ENCODE measurements at places on chromosomes 3 and 15.

DNA sequence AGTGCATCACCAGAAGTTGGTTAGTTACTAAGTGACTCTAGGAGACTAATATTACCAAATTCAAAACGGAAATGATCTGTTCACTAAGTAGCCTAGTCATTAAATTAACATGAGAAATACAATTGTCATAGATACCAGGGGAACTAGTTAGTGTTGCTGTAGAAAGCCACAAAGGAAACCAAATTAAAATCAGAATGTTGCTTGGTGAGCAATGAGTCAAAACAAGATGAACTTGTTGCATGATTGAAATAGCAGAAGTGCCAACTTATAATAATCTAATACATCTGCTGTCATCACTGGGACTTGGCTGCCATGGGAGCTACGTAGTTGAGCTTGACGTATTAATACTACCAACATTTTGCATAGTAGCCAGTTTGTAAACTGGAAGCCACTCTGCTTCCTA lies 458.1 kb downstream of the DIPK2A start:
- no peak for DNase-seq

GRCh38 chr15:99145778-99146177 lies 40.9 kb downstream of the SYNM start:
- DNase-seq, result no peak

DNA sequence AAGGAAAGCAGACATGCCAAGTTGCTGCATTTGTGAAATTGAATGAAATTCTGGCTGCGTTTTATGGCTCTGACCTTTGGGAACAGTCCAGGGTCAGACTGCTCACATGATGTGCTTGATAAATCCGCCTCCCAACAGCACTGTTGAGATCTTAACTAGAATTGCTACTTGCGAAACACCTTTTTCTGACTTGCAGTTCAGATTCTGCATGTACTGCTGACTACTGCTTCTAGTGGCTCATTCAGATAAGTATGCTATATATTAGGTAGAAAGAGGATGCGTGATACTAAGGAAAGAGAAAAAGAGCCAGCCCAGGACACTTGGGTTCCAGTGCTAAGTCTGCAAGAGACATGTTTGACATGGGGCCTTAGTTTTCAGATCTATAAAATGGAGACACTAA lies 129.4 kb downstream of the LPP start:
- DNase-seq, result no peak

GRCh38 chr3:13715961-13716360 lies 163.9 kb downstream of the WNT7A start:
- no peak for DNase-seq

DNA sequence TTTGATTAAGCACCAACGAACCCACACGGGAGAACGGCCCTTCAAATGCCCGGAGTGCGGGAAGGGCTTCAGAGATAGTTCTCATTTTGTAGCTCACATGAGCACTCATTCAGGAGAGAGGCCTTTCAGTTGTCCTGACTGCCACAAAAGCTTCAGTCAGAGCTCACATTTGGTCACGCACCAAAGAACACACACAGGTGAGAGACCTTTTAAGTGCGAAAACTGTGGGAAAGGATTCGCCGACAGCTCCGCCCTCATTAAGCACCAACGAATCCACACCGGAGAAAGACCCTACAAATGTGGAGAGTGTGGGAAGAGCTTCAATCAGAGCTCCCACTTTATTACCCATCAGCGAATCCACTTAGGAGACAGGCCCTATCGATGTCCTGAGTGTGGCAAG lies 8.7 kb downstream of the ZNF774 start:
- no peak for DNase-seq

DNA sequence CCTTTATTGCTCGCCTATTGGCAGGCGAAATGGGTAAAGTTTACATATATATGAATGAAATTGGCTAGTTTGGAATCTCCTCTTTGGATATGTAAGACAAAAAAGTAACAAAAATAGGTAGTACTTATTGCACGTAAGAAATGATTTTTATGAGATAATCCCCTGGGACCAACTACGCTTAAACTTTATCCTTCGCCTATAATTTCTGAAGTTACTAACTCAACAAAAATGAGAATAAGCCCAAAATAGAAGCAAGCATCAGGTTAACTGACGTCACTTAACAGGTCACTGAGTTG lies 438 bp upstream of the SLC49A4 start:
- no peak for DNase-seq
